IMR-90 (cell line): ENCODE measurements at places on chromosomes 13 and 19.

GRCh38 chr19:38729653-38730469, 14.4 kb downstream of the CAPN12 start:
- peak; percentile 44 for DNase-seq
- H3K27ac ChIP-seq, result no peak overlapping the region
- peaks cover 12% of the 10 kb centered on the region for H3K4me1 ChIP-seq

- DNase-seq, result peak; percentile 21
- no peaks in the 10 kb centered on the region for H3K27me3 ChIP-seq
- H3K36me3 ChIP-seq, result peaks cover 11% of the 10 kb centered on the region
- peak overlapping the region; percentile 60 for H3K4me3 ChIP-seq
- peaks cover 2% of the 10 kb centered on the region for H3K4me1 ChIP-seq
These were observed 713 bp downstream of the KRI1 start for GRCh38 chr19:10565028-10565566.

- no peaks in the 10 kb centered on the region for H3K27me3 ChIP-seq
- no peak overlapping the region for H3K4me3 ChIP-seq
- peak; percentile 68 for DNase-seq
- H3K4me1 ChIP-seq, result peaks cover 2% of the 10 kb centered on the region
- no peak overlapping the region for H3K27ac ChIP-seq
- peaks cover 8% of the 10 kb centered on the region for H3K36me3 ChIP-seq
These were observed 66.6 kb upstream of the XPO4 start for GRCh38 chr13:20969182-20969581.

- H3K27me3 ChIP-seq, result no peaks in the 10 kb centered on the region
- peaks cover 7% of the 10 kb centered on the region; the same call in 1 of the 2 replicates for H3K36me3 ChIP-seq
- no peak overlapping the region for H3K27ac ChIP-seq
- no peak overlapping the region for H3K4me3 ChIP-seq
These were observed 62.4 kb downstream of the MBNL2 start for GRCh38 chr13:97284558-97284957.

DNA sequence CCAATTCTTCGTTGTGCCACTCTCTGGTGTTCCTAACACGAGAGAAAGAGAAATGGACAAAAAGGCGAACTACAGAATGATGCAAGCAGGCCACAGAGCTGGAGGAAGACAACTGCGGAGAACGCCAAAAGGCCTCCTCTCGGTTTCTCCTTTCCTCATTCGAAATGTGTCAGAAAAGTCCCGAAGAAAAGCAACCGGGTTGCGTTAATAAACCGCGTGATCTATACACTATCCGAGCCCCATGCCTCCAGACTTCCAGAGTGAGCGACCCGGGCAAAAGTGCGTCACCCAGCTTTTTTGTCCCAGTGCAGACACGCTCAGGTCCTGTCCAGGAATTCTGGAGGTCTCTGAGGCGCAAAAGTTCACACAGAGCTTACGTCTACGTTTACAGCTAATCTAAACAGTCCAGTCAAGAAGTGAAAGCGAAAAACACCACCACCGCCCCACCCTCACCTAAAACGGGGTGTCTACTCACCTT, 413 bp downstream of the N4BP2L2 start:
- H3K36me3 ChIP-seq, result 0 out of 2 replicates have a peak, but pooled peaks cover 1% of the 10 kb centered on the region
- H3K4me1 ChIP-seq, result no peaks in the 10 kb centered on the region; the same call in 1 of the 2 replicates
- peak overlapping the region; percentile 75 for H3K4me3 ChIP-seq
- peak overlapping the region; percentile 80 for H3K27ac ChIP-seq
- no peaks in the 10 kb centered on the region for H3K27me3 ChIP-seq

DNA sequence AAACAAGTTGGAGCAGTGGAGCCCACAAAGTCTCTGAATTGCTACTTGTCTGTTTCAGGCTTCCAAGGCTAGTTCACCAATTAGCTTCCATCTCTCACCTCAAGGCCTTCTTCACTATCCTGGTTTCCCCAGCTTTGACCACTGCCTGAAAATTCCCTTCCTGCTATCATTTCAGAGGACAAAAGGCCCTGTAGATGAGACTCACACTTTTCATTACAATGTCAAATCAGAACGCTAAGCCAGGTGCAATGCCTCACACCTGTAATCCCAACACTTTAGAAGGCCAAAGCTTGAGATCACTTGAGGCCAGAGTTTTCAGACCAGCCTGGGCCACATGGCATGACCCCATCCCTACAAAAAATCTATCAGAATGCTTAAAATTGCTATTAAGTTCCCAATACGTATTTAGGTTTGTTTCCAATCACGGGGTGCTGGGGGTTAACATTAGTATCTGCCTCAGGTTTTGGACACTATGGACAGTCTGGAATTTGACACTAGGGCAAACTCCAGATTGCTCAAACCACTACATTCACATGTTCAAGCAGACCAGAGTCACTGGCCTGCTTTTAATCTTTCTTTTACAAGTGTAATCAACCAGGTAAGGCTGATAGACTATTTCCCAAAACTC, 5.5 kb downstream of the TPT1 start:
- H3K27ac ChIP-seq, result no peak overlapping the region
- no peak for DNase-seq
- peaks cover 4% of the 10 kb centered on the region; the same call in 1 of the 2 replicates for H3K4me1 ChIP-seq
- no peaks in the 10 kb centered on the region for H3K27me3 ChIP-seq
- H3K36me3 ChIP-seq, result peaks cover 45% of the 10 kb centered on the region
- H3K4me3 ChIP-seq, result no peak overlapping the region

- H3K4me3 ChIP-seq, result no peak overlapping the region
- DNase-seq, result no peak
- no peaks in the 10 kb centered on the region for H3K4me1 ChIP-seq
- H3K27ac ChIP-seq, result no peak overlapping the region
- H3K27me3 ChIP-seq, result peaks cover 7% of the 10 kb centered on the region
These were observed 39.9 kb downstream of the MAP4K1 start for GRCh38 chr19:38577826-38578225.

GRCh38 chr19:5246554-5247155, 94.0 kb downstream of the PTPRS start:
- H3K27ac ChIP-seq, result no peak overlapping the region
- H3K27me3 ChIP-seq, result no peaks in the 10 kb centered on the region
- peaks cover 34% of the 10 kb centered on the region for H3K36me3 ChIP-seq

- H3K27me3 ChIP-seq, result no peaks in the 10 kb centered on the region
- H3K4me1 ChIP-seq, result no peaks in the 10 kb centered on the region
These were observed 56.2 kb downstream of the TRPM4 start for GRCh38 chr19:49213791-49214190.

DNA sequence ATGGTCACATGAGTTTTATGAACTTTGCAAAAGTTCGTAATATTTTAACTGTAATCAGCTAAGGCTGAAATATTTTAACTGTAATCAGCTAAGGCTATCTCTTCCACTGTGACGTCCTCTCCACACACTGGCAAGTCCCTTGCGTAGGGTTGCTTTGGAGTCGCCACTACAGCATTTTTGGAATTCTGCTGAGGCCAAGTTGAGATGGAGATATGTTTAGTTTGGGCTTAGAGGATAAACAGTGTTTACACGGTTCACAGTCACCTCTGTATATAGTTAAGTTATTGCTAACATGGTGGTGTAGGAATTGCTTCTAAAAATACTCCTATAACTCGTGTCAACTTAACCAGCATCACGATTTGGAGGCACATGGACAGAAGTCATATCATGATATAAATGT, 143.6 kb upstream of the SERP2 start:
- peaks cover 10% of the 10 kb centered on the region for H3K4me1 ChIP-seq
- H3K36me3 ChIP-seq, result no peaks in the 10 kb centered on the region
- no peaks in the 10 kb centered on the region for H3K27me3 ChIP-seq
- H3K27ac ChIP-seq, result no peak overlapping the region
- H3K4me3 ChIP-seq, result no peak overlapping the region

- no peaks in the 10 kb centered on the region for H3K36me3 ChIP-seq
- H3K4me3 ChIP-seq, result no peak overlapping the region
These were observed 401.2 kb downstream of the SPRY2 start for GRCh38 chr13:79939689-79940088.

GRCh38 chr19:52786078-52786463, 520 bp downstream of the ZNF600 start:
- no peaks in the 10 kb centered on the region for H3K27me3 ChIP-seq
- H3K36me3 ChIP-seq, result no peaks in the 10 kb centered on the region
- 0 out of 2 replicates have a peak, but pooled peaks cover 1% of the 10 kb centered on the region for H3K4me1 ChIP-seq
- DNase-seq, result no peak

DNA sequence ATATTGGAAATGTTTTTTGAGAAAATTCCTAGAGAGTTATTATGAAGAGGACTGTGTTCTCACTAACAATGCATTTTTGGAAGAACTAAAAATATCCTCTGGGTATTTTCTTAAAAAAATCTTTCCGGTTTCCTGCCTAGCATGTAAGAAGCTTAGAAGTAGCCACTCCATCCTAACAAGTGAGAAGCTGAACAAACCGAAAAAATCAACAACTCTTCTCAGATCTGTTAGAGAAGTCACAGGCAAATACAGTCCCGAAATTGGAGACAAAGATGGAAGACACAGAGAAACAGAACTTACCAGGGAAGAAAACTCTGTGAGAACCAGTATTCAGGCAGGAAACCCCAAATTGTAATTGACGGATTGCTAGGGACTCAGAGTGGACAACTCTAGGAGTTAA, 173.0 kb downstream of the KLF12 start:
- H3K27ac ChIP-seq, result no peak overlapping the region
- H3K4me3 ChIP-seq, result no peak overlapping the region
- H3K4me1 ChIP-seq, result no peaks in the 10 kb centered on the region
- H3K27me3 ChIP-seq, result no peaks in the 10 kb centered on the region
- H3K36me3 ChIP-seq, result no peaks in the 10 kb centered on the region

DNA sequence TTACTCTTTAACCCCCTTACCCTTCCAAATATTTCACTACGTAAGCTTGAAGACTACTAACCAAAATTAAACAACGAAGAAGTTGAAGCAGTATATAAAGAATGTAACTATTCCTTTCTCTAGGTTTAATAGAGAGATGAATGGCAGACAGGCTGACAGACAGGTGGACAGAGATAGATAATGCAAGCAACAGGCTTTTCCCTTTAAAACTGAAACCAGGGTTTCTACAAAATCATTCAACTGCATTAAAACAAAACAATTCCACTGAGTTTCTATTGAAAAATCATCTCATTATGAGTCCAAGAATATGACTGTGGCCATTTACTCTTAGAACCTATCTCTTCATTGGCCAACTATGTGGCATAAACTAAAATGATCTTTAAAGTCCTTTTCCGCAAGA, 15.2 kb downstream of the LNX2 start:
- no peaks in the 10 kb centered on the region for H3K27me3 ChIP-seq
- no peaks in the 10 kb centered on the region for H3K36me3 ChIP-seq
- no peaks in the 10 kb centered on the region for H3K4me1 ChIP-seq
- H3K4me3 ChIP-seq, result no peak overlapping the region
- DNase-seq, result no peak

DNA sequence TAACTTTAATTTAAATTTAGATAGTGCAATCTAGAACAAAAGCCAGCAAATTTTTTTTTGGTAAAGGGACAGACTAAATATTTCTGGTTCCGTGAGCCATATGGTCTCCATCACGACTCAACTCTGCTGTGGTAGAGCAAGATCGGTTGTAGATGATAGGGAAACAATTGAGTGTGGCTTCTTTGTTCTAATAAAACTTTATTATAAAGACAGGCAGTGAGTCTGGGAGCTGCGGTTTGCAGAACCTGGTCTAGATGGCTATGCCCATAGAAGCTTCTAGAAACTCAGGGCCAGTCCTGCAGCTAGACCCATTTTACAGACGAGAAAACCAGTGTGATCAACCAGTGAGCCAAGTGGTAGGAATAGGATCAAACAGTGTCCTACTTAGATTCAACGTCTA, 11.2 kb downstream of the CDC37 start:
- H3K27me3 ChIP-seq, result no peaks in the 10 kb centered on the region
- no peak for DNase-seq
- no peaks in the 10 kb centered on the region for H3K4me1 ChIP-seq
- peaks cover 41% of the 10 kb centered on the region for H3K36me3 ChIP-seq
- H3K4me3 ChIP-seq, result no peak overlapping the region

GRCh38 chr19:7395360-7396066, 46.8 kb downstream of the ARHGEF18 start:
- H3K4me1 ChIP-seq, result peaks cover 6% of the 10 kb centered on the region
- peak overlapping the region; percentile 43 for H3K27ac ChIP-seq
- H3K4me3 ChIP-seq, result peak overlapping the region; percentile 86
- H3K27me3 ChIP-seq, result no peaks in the 10 kb centered on the region
- H3K36me3 ChIP-seq, result no peaks in the 10 kb centered on the region

DNA sequence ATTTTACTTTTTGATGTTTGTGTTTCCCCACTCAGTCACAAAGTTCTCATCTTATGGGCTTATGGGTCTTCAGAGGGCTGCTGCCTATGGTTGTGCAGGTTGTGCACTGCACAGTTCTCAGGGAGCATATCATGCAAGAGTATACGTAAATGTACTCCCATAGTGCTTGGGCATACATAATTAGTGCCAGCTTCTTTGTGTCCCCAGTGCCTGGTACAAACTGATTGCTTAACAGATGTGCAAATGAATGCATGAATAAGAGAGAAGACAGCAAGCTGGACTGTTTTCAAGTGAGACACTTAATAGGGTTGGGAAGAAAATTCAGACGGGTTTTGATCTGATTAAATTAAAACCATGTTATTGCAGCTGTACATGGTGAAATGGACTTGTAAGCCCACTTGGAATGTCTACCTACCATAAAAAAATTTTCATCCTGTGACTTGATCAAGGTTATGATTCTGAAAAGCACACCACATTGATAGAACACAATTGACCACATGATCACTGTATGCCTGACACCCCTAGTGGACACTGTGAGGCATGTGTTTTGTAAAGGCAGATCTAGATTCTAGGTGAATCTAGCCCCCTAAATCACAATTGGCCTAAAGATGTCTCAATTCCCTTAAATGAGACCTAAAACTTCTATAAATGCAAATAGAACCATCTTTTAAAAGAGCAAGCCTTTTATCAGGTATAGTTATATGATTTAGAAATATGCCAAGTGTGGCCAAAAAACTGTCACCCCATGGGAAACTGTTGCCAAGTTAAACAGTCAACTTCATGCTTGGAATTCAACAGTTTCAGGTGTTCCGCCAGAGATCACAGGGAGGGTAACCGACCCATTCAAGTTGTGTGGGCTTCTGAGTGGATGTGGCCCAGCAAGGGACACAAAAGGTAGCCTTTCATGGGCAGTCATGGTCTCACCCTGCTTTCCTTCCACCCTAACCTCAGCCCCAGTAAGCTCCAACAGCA, 27.9 kb downstream of the FAM124A start:
- H3K4me1 ChIP-seq, result no peaks in the 10 kb centered on the region
- no peak overlapping the region for H3K4me3 ChIP-seq
- H3K27me3 ChIP-seq, result peaks cover 34% of the 10 kb centered on the region

- H3K4me1 ChIP-seq, result no peaks in the 10 kb centered on the region
- no peaks in the 10 kb centered on the region for H3K36me3 ChIP-seq
- H3K4me3 ChIP-seq, result no peak overlapping the region
- DNase-seq, result no peak
- H3K27me3 ChIP-seq, result peaks cover 43% of the 10 kb centered on the region
These were observed 2.9 kb downstream of the KASH5 start for GRCh38 chr19:49390929-49391359.
